Left renal pelvis (tissue), 4 donors: ENCODE measurements at places on chromosomes 6 and 20. TPM values are rescaled to one million over a fixed set of nuclear protein-coding genes. Genes with fewer than 3 reads are reported as not detected.
A peak's percentile ranks its signal among the peaks of the same experiment; 100 is the strongest.

DNA sequence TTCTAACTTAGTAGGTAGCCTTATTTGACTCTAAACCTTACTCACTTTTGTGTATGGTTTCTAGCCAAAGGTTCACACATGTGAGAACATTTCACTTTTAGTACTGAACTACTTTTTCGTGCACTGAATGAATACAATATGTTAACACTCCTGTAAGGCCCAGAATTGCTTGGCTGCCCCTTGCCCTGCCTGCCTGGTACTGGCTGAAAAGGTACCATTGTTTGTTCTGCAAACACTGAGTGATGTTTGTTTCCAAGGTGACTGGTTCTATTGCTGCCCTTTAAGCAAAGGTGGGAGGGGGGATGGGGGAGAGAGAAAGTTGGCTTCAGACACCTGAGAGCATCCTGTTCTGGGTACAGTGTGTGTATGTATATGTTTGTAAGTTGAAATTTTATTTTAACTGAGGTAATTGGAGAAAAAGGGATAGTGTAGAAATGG lies 31.2 kb downstream of the RREB1 start:
- no peak for DNase-seq

DNA sequence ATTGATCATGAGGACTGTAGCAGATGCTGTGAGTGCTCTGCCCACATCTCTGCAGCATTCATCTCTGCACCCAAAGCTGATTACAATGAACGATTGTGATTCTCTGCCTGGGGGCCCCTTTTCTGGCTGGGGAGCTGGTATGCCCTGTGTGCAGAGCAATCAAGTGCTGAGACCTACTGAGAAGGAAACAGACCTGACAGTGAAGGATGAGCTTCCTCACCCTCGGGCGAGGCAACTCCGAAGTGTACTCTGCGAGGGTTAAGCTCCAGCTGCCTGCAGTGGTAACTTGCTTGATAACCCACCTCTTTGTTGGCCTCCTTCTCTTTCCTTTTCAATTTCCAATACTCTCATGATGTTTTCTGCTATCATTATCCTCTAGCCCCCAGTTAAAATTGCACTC lies 289.7 kb upstream of the RNF24 start:
- DNase-seq, result no peak

The ASIP gene
- not detected for polyA plus RNA-seq

The SLC32A1 gene
- 2.4 TPM for polyA plus RNA-seq

- no peak for DNase-seq
Measured at GRCh38 chr6:6328451-6328850, 8.0 kb upstream of the F13A1 start.

- no peak for DNase-seq
Measured at GRCh38 chr6:67768972-67769371, 866.1 kb upstream of the ADGRB3 start.

GRCh38 chr20:13934992-13935894 lies 55.2 kb downstream of the SEL1L2 start:
- no peak for DNase-seq

DNA sequence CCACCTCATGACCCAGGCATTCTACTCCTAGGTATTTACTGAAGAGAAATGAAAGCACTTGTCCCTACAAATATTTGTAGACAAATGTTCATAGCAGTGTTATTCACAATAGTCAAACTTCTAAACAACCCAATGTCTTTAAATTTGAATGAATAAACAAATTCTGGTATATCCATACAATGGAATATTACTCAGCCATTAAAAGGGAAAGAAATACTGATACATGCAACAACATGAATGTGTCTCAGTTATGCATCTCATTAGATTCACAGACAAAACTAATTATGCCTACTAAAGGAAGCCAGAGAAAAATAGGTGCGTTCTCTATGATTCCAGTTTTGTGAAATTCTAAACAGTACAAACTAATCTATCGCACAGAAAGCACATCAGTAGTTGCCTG lies 30.7 kb downstream of the MDFI start:
- DNase-seq, result no peak

- DNase-seq, result no peak
Measured at GRCh38 chr6:15444881-15445280, 199.0 kb downstream of the JARID2 start.

DNA sequence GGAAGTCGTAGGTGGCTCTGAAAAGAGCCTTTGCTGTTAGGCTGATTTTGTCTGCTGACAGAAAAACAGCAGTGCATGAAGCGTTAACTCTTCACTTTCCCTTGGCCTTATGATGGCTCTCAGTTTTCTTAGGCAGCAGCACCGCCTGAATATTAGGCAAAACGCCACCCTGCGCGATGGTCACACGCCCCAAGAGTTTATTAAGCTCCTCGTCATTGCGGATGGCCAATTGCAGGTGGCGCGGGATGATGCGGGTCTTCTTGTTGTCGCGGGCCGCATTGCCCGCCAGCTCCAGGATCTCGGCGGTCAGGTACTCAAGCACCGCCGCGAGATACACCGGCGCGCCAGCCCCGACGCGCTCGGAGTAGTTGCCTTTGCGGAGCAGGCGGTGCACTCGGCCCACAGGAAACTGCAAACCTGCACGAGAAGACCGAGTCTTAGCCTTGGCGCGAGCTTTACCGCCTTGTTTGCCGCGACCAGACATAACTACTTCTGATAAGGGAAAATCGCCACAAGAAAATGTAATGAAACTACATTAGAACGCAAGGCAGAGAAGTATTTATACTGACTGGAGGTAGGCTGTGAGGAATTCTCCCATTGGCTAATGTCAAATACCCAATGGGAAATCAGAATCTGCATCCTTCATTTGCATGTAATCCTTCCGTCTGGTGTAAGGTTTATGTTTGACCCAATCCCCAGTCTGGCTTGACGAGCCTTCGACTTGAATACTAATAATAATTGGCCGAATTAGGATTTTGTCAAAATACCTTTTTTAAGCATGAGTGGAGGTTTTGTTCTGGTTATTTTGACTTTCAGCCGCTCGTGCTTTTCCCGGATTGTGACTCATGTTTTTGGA lies 53.9 kb upstream of the HFE start:
- peak; percentile 96 for DNase-seq

DNA sequence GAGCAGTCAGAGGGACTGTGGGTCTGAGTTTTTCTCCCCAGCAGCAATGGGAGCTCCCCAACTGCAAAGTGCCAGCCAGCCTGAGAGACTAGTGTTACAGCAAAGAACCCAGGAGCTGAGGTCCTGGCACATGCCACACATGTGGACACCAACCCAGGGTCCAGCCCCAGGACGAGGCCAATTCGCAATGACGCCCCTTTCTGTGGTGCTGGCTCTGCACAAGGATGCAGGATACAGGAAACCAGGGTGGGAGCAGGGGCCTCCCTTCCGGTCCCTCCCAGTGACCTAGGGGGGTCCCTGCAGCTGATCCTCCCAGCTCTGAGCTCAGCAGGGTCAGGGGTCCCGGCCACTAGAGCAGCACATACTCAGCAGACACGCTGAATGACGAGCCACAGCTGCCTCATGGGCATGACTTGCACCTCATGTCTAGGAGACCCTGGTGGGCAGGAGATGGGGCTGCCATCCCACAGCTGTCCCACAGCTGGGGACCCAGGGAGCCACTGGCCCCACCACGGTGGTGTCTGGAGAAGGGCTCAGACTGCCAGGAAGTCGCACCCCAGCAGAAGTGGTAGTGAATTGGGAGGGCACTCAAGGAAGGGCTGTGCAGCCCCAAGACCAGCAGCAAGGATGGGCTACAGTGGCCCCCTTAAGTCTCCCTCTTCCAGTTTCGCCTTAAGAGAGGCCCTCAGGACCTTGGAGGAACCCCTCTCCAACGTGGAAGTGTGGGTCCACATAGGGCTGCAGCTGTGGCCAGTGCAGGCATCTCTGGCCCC lies 3.6 kb downstream of the ARFRP1 start:
- no peak for DNase-seq

- no peak for DNase-seq
Measured at GRCh38 chr20:44862286-44862685, 23.2 kb upstream of the YWHAB start.

DNA sequence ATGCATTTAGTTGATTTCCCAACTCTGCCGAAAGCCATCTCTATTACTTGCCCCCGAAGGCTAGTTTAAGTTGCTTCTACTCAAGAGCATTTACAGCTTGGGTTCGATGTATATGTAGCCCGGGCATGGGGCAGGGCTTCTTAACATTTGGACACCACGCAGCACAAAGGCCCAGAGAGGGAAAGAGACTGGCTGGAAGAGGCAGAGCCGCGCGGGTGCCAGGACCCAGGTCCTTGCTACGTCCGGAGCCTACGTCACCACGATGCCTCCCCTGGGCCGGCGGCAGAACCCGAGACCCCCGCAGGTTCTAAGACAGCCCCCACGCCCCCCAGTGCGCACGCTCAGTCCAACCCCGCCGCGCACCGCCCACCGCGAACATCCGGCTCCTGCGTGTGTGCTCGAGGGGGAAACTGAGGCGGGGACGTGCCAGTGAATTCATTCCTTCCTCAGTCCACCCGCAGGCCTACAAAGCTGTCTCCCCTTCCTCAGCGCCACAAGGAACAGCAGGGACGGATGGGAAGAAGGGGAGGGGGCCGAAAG lies 367 bp upstream of the PCIF1 start:
- no peak for DNase-seq

DNA sequence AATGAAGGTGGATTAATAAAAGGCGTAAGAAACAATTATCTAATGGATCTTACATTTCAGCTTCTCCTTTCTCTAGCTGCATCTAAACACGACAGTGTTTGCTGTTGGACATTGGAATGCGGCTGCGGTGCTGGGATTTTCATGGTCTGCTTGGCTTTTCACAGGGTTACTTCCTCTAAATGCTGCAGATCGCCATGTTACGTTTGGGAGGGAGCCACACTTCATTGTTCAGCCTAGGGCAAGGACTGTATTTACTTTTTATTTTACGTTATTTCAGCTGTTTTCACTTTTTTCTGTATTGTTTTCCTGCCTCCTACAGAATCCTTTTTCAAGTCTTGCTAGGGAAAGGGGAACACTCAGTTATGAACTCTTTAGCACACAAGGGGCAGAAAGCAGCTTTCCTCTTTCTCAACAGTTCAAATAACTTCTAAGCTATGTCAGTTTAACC lies 97.9 kb upstream of the MTHFD1L start:
- no peak for DNase-seq

GRCh38 chr6:106609699-106610098 lies 19.6 kb downstream of the RTN4IP1 start:
- DNase-seq, result no peak

GRCh38 chr6:45607798-45608197 lies 230.1 kb upstream of the SUPT3H start:
- no peak for DNase-seq

DNA sequence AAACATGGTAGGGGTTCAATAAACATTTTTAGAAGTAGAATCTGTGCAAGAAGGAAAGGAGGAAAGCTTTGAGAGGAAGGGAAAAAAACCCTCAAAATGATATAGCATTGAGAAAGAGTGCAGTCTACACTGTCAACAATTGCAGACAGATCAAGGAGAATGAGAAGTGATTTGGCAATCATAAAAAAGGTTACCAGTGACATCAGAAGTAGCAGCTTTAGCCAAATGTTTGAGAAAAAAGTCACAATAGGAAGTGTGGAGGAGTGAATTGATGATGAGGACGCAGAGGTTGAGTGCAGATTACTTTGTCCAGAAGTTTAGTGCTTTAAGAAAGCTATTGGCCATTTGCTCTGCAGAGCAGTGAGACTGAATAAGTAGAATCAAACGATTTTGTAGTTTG lies 155.0 kb downstream of the GJA1 start:
- DNase-seq, result no peak

DNA sequence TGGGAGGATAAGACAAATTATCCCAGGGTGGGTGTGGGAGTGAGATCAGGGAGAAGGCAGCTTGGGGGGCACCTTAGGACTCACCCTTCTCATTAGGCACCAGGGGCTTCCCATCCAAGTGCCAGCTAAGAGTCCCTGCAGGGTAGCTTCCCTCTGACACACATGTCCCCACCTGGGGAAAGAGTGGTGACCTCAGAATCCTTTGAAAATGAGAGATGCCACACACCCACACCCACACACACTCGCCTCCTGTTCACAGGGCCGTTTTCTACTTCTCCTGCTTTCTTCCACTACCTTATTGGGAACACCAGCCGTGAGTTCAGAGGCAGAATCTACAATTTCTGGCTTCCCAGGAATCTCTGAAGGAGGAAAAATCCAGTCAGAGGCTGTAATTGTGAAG lies 1.0 kb downstream of the AGER start:
- DNase-seq, result no peak

The RNF182 gene
- 3.3 TPM for polyA plus RNA-seq

The ADGB gene
- polyA plus RNA-seq, result 0.52 TPM

DNA sequence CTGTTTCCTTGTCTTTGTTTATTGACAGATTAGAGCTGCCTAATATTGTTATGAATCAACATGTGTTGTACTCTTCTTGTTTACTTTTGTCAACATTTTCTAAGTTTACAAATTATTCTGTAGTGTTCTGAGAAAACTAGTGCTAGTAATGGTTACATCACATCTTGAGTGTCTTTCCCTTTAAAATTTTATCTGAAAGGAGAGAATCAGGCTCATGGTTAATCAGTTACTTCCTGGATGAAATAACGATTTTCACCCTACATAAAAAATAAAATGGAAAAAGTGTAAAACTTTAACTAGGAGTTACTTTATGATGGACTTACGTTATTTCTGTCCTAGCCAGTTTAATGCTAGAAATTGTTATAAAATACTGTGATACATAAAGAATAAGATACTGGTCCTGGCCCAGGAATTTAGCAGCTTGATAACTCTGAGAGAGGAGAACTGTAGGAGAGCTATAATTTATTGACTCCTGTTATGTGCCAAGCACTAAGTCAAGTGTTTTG lies 26.4 kb upstream of the BMP5 start:
- no peak for DNase-seq

- no peak for DNase-seq
Measured at GRCh38 chr20:50335866-50336265, 145.2 kb downstream of the CEBPB start.

- no peak for DNase-seq
Measured at GRCh38 chr6:113082745-113083144, 735.6 kb downstream of the RFPL4B start.

GRCh38 chr20:2396241-2396814 lies 15.6 kb downstream of the TGM6 start:
- no peak for DNase-seq

The BPIFA1 gene
- polyA plus RNA-seq, result not detected
